ENCODE measurements at places on chromosomes 3 and 15.

- DNase-seq = peak; percentile 48
Observed at GRCh38 chr15:74994236-74994635, 1.1 kb upstream of the SCAMP5 start.

- no peak for DNase-seq
Observed at GRCh38 chr15:72339777-72340177, 19.8 kb upstream of the CELF6 start.

- DNase-seq = no peak
Observed at GRCh38 chr15:69357773-69358771, 56.1 kb upstream of the KIF23 start.

DNA sequence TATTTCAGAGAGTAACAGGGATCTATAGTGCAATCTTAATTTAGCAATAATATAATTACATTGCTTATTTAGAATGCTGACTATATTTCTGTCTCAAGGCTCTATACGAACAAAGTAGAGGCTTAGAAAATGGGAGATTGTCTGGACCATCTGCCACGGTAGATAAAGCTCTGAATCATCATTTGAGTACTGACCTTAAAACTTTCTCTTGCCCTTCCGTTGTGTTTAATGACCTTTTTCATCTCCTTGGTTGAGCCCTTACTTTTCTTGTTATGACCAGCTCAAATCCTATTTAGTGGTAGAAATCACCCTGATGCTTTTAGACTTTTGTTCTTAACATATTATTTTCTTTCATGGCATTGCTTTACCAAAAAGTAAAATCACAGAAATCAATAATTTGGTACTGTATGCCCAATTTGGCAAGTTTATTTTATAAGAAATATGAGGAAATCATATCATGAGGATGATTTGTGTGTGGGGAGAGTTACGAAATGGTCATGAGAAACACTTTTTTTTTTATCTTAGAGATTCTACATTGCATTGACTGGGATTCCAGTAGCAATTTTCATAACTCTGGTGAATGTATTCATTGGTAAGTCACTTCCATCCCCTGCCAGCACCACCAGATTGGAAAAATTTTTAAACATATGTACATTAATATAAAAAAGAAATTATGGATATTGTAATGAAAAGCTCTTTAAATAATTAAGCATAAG is 11.0 kb downstream of the NDUFB5 start:
- DNase-seq = no peak

DNA sequence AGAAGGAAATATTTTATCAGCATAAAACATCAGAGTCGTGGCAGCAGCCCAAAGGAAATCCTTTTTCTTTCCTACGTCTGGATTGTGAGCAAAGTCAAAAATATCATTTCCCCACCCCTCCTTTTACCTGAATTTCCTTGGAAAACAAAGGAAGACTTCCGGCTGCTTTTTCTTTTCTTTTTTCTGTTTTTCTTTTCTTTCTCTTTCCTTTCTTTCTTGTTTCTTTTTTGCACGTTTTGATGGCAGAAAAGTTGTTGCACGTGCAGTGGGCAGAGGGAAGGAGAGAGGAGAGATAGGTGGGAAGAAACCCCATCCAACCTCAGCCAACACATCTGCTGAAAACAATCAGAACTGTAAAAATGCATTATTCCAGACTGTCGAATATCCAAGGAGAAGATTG is 544 bp upstream of the MYO1E start:
- no peak for DNase-seq

GRCh38 chr3:146250449-146251382 is at the start of gene PLSCR4:
TSS of gene PLSCR4 (minus strand) at chr3:146251105. CDS start at chr3:146222071, 29,034 bp downstream.
- peak; percentile 1 for DNase-seq

GRCh38 chr3:45473841-45474240 is 85.5 kb downstream of the LARS2 start:
- no peak for DNase-seq

GRCh38 chr3:183824761-183825455 is 469 bp downstream of the MAP6D1 start:
- peak; percentile 41 for DNase-seq

GRCh38 chr3:24622138-24622537 is 127.5 kb upstream of the THRB start:
- DNase-seq = no peak

GRCh38 chr3:94304954-94305353 is 242.1 kb downstream of the NSUN3 start:
- no peak for DNase-seq

GRCh38 chr15:87631775-87632174 is 624.8 kb downstream of the NTRK3 start:
- DNase-seq = no peak

- no peak for DNase-seq
Observed at GRCh38 chr15:81747482-81747881, 298.3 kb downstream of the MEX3B start.

DNA sequence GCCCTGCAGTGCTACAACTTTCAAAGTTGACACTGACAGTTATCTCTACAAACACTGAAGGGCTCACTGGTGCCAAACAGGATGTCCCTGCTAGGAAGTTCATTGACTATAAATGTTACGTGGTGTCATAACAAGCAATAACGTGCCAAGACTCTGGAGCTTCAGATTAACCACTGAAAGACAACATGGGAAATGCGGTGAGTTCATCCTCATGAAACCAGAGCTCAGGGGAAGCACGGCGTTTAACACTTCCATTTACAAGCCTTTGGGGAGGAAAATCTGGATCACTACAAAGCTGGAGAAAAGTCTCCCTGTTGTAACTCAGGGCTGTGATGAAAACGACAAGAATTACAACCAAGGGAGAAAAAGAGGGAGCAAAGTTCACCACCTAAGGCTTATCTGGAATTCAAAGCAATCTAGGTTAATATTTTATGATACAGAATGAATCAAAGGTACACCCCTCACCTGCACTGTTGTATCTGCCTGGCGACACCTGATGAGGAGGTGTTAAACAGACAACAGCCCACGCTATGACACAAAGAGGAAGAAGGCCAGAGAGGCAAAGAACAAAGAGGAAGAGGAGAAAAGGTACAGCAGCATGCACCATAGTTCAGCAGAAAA is 27.0 kb downstream of the SHQ1 start:
- DNase-seq = no peak

DNA sequence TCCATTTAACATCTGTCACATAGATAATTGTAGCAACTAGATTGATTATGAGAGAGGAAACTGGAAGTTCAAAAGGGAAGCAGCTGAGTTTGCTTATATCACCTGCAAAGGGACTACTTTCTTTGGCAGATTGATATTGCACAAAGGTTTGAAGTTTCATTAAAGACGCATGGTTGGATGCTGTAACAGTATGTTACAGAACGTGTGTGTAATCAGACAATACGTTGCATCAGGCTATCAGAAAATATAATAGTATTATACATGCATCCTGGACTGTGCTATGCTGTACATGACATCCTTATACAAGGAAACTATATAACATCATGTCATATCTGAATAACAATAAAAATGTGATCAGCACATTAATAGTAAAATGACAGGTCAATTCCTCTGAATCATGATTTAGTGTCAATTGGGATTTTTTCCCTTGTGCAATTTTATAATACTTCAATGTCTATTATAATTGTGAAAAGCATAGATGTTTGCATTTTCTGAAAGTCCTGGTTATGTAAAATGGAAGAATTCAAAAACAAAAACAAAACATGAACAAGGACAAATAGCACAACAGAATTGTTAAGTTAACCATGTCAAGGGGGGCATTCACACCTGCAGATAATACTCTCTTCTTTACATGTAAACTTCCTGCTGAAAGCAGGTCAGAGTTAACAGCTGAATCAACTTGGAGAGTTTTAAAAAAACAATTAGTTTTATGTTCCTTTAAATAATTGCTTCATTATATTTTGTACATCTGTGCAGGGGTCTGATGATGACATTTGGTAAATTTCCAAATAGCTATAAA is 283.2 kb upstream of the KCNH8 start:
- no peak for DNase-seq

DNA sequence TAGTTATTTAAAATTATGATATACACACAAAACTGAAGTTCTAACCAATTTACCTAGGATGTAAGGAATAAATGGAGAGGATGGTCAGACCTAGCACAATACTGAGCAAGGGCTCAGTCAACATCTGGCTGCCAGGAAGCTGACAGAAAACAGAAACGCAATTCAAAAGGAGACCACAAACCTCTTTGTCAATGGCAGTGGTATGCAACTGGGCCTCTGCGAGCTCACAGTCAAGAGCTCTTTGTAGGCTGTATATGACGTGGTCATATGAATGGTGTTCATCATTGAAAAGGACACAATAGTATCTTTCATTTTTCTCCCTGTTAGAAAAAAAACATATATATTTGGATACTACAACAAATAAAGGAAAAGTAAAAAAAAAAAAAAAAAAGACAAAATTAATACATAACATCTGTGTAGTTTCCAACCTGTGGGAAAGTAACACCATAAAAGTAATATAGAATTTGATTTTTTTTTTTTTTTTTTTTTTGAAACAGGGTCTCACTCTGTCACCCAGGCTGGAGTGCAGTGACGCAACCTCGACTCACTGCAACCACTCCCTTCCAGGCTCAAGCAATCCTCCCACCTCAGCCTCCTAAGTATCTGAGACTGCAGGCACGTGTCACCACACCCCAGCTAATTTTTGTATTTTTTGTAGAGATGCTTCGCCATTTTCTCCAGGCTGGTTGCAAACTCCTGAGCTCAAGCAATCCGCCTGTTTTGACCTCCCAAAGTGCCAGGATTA is 37.9 kb downstream of the UBR1 start:
- DNase-seq = no peak

DNA sequence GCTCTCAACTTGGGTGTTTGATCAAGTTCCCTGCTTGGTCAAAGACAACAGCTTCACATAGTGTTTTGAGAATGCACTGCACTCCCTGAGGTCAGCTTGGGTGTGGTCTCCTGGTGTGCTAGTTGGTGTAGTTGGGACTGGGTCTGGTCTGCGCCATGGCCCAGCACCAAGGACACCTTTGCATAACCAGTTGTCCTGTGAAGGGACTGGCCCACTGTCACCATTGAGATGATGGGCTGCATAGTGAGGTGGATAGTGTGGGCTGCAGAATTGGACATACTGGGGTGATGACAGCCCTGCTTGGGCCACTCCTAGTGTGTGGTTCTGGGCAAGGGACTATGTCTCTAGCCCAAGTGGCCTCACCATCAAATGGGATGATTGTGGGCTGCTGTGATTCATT is 9.5 kb downstream of the RPSA start:
- DNase-seq = no peak

GRCh38 chr15:72845981-72846383 is 62.4 kb upstream of the ADPGK start:
- no peak for DNase-seq

DNA sequence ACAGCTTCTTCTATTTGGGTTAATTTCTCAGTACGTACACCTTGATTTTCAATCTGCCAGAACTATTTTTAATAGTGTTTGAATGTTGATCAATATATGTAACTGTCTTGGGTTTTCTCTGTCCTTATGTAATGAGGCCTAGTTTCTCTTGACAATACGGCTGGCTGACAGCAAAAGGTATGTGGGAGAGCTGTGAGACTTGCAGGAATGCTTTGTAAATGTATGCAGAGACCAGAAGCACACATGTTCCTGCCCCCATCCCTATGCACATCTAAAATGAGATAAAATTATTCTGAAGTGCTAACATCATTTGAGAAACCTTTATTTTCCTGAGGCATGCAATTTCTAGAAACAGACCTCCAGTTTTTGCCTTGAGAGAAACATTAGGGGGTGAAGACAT is 593.8 kb upstream of the GBE1 start:
- DNase-seq = no peak

GRCh38 chr15:56208641-56209155 is 35.0 kb downstream of the RFX7 start:
- no peak for DNase-seq

DNA sequence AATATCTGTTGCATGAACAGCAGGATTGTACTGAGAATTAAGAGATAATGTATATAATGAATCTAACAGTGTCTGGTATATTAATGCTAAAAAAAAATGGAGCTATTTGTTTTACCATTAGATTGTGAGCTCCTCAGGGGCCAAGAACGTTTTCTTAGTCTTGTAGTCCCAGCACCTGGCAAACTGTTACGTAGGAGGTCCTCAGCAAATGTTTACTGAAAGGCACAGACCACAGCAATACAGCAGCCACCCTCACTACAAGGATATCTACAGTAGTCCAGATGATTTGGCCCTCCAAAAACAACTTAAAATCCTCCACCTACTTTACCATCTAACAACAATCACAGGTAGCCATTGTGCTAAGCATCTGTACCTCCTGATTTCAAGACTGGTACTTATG is 59.7 kb downstream of the MSL2 start:
- no peak for DNase-seq

- no peak for DNase-seq
Observed at GRCh38 chr15:81880314-81880713, 165.5 kb downstream of the MEX3B start.

DNA sequence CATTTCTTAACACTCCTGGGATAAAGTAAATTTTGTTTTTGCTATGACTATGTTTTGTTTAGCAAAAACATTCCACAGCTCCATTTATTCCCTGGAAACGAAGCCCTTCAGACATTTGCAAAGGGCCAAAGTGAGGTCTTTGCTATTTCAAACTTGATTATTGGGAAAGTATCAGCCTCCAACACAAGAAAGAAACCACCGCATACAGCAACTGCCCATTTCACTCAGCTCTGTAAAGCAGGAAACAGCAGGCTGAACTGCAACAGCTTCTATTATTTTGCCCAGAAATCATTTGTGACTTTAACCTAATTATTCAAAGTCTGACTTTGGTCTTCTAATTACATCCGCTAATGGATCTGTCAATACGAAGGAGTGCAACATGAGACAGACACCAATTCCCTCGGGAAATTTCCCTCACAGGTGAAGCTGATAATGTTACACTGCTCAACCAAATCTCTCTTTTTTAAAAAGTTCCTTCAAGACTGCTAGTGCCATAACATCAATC is 72.1 kb downstream of the RFTN1 start:
- no peak for DNase-seq

DNA sequence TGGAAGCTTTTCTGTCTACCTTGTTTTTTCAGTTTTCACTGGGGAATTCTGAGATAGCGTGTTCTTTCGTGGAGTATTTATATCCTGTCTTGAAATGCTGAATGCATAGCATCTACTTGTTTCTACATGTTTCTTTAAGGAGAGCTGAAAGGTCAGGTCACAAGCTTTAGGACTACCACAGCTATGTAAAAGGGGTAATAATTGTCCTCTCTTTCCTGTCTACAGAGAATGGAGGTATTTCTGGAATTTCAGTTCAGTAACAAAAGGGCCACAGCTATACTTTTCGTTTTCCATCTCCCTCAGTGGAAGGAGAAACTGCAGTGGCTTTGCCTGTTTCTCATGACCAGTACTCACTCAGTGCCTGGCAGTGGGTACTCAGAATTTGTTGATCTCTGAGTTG is 4.7 kb downstream of the INAFM2 start:
- no peak for DNase-seq

DNA sequence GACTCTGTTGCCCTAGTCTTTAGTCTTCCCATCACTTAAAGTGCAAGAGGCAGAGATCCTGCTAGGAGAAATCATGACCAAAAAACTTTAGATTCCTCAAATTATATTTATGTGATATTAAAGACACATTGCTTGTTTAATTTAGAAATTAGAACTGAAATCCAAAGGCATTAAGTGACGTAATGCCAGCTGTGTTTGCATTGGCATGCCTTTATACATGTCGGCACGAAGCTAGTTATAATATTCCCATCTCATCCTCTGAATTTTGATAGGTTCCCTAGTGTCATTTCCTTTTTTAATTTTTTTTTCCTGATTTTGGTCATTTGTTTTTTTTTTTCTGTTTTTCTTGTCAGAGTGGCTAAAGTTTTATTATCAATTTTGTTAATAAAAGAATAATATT is 203.5 kb upstream of the ZBTB20 start:
- no peak for DNase-seq

GRCh38 chr3:57910990-57911389 is 97.2 kb upstream of the FLNB start:
- no peak for DNase-seq

- peak; percentile 5 for DNase-seq
Observed at GRCh38 chr3:153848702-153849101, 272.5 kb upstream of the ARHGEF26 start.

Measured in occipital lobe (tissue), 3 donors.